Left lung (tissue), 14 donors: ENCODE measurements at places on chromosomes 5 and 9.

DNA sequence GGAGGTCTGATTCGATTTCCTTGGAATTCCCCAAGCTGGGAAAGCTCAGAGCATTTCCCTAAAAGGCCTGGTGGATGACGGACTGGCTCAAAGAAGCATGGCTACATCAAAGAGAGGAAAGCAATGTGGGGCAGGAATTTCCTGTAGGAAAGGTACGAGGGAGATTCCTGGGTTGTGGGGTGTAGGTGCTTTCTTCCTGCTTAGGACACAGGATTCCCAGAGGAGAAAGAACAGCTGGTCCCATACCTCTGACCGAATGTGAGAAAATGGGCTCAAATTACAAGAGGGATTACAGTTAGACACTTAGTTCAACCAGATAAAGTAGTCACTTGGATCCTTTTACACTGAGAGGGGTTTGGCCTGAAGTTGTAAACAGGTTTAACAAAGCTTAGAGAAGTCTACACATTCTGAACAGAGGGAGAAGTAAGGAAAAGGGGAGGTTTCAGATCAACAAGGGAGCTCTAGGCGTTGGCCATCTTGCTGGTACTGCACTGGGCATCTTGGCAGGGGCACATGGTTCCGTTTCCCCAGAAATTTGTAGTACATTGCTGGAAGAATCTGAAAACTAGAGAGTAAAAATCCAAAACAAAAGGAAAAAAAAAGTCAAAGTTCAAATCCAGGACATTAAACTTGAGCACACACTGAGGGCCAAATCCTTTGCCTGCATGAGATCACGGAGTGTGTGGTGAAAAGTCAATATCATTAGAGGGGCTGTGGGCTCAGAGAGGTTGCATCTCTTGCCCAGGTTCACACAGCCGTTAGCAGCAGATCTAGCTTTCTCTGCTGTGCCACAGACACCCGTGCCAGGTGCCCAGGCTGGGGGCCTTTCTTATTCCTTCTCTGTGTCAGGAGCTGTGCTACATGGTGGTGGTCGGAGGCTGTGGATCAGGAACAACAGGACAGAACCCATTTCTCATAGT is 171.3 kb downstream of the RGS3 start:
- peak; percentile 21 for DNase-seq

- no peak for DNase-seq
Observed at GRCh38 chr5:1722877-1723276, 76.8 kb downstream of the MRPL36 start.

DNA sequence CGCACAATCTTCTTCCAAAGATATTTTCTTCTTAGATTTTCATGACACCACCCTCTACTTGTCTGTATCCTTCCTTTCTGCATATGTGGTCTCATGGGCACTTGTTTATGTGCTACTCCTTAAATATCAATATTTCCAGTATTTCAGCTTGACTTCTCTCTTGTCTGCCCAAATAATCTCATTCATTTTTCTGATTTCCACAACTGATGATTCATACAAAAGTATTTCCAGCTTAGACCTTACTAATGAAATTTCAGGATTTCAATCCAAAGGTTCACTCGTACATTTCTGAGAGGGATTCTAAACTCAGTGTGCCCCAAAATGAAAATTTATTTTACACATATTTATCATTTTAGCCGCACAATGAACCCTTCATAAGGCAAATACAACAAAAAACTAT is 928.9 kb upstream of the C9orf72 start:
- no peak for DNase-seq

- DNase-seq = no peak
Observed at GRCh38 chr9:104675611-104676010, 18.7 kb upstream of the OR13D1 start.

- DNase-seq = no peak
Observed at GRCh38 chr5:138541511-138542179, 1.4 kb downstream of the ETF1 start.

GRCh38 chr5:54561651-54562050 is 44.1 kb downstream of the SNX18 start:
- no peak for DNase-seq
